Osteoblast (primary cell): ENCODE measurements at places on chromosomes 2 and 18. TPM values are rescaled to one million over a fixed set of nuclear protein-coding genes. Genes with fewer than 3 reads are reported as not detected.

GRCh38 chr2:99851089-99851488, 291.3 kb downstream of the AFF3 start:
- no peak for DNase-seq

DNA sequence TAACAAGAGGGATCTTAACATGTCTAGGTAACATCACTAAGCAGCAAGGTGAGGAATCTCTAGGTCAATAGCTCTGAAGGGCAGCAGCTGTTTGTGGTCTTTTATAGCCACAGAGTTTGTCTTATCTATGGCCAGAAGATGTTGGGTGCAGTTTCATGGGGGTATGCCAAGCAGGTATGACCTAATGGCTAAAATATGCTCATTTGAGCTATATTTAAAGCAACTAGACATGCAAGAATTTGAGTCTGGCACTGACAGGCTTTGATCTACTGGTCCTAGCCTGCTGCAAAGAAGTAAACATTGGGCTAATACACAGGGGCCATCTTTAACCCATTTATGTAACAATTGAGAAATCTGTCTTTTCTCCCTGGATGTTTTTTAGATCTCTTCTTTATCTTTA, 13.9 kb upstream of the UGP2 start:
- DNase-seq, result no peak

DNA sequence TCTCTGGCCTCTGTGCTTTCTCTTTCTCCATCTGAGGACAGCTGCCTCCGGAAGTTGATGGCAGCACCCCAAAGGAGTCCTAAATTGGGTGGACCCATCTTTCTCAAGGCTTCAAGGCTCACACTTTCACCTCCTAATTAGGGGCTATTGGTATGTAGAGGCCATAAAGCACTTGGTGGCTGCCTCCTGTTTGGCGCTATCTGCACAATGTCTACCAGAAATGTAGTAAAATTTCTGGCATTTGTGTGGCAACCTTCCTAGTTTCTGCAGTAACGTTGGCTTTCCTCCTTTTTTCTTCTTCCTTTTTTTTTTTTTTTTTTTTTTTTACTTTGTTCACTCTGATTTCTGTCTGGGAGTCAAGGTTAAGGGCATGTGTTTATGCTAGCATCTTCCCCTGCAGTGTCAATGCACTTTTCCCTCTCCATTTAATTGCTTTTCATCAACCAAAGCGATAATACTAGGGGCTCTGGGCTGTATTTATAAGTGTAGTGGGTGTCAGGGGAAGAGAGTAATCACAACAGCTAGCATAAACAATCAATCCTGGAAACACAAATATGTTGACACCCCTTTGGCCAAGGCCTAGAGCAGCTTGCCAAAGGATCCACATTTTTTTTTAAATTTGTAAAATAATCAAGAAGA, 86.0 kb downstream of the TACR1 start:
- DNase-seq, result no peak

DNA sequence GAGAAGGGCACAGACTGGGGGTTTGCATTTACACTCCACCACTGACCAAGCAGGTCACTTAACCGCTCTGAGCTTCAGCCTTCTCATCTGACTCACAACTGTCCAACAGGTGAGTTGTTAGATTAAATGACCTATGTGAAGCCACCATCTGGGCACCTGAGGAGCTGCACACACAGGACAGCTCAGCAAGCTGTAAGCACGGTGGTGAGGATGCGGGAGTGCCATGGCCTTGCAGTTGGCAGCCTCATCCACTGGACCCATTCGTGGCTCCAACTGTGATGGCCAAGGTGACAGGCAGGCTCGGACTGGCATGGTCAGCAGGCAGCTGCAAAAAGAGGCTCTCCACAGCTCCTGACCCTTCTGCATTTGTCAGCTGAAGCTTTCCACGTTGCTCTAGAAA, 23.3 kb upstream of the AMMECR1L start:
- DNase-seq, result no peak

DNA sequence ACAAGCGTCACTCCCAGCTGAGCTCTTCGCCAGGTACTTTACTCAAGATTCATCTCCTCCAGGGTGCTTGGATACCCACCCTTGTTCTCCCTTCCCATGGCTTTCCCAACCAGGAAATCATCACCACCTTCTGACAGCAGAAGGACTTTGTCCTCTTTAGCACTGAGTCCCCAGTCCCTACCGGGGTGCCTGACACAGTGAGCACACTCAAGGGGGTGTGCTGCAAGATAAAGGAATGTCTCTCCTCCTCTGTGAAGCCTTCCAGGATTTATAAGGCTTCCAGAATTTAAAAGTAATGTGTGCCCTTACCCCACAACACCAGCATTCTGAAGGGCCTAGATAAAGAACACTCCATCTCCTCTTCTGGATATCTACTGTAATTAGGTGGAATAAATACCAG, 39.6 kb downstream of the ACVR1 start:
- no peak for DNase-seq

GRCh38 chr2:217652761-217653639, 349.8 kb downstream of the TNS1 start:
- DNase-seq, result peak; percentile 83

- DNase-seq, result no peak
These were observed 39.2 kb upstream of the PNPT1 start for GRCh38 chr2:55732854-55733253.

DNA sequence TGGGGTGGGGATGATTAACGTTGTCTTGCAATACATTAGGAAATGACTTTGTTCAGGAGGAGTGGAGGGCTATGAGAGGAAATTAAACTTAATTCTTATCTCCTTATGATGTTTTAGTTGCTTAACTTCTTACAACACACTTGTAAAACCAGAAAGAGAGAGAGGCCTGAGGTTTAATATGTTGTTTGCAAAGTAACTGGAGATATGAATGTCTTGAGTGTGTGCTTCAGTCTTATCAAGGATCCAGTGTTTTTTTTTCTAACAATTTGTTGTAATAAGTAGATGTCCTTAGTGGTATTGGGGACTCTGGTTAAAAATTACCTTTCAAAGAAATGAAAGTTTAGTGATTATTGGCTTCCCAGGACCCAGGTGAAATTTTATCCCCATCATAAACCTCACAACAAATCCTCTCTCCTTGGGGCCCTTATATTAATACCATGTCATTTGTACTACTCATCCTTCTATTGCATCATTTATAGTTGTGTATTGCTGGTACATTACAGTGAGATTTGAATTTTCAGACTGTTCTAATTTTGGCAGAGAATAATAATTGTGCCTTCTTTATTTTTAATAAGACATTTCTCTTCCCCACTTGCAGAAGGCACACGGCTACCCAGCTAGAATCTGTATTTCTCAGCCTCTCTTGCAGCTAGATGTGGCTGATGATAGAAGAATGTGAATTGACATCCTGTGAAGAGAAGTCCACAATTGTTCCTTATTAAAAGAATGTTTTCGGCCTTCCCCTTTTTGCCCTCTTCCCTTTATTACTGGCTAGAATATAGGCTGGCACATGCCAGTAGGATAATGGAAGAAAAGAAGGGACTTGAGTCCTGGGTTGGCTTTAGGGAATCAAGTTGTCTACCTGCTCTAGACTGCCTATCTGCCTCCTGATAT, 91.9 kb upstream of the CXCR4 start:
- DNase-seq, result no peak

DNA sequence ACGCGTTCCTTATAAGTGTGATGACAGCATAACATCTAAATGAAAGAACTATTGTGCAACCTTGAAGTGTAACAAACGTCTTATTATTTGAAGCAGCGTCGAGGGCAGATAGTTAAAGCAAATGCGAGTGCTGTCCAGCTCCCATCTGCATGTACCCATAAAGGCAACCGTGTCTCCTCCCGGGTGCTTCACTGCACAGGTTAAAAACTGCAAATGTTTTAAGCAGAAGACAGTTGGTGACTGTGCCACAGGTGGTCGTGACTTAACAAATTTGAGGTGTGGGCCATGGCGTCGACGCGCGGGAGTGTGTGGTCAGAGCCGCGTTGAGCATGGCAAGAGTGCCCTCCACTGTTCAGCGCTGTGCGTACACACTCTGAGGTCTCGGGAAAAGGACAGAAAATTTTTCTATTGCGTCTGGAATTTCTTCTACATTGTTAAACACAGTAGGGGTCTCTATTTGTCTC, 6.4 kb downstream of the SALL3 start:
- peak; percentile 48 for DNase-seq

DNA sequence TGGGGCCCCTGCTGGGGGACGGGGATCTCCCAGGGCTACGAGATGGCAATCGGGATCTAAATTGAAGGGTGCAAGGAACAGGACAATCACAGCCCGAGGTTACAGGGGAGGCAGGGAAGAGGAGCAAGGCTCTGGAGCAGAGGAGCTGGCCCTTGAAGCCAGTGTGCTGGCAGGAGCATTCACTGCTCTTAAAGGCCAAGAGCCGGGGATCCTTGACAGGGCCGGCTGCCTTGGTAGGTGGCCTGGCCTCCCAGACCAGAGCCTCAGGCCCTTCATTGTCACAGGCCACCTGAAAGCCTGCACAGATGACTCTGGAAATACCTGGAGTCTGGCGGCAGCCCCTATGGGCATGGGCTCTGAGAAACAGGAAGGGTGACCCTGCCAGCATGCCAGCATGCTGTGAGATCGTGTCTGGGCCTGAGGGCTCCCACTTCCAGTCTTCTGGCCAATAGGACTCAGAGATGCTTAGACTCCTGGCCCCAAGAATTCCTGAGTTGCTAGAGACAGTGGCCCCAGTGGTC, 38.7 kb downstream of the PDIA6 start:
- DNase-seq, result peak; percentile 87

GRCh38 chr2:66526180-66526579, 91.3 kb downstream of the MEIS1 start:
- DNase-seq, result no peak

- no peak for DNase-seq
These were observed 314.5 kb upstream of the CHAC2 start for GRCh38 chr2:53452957-53453748.

DNA sequence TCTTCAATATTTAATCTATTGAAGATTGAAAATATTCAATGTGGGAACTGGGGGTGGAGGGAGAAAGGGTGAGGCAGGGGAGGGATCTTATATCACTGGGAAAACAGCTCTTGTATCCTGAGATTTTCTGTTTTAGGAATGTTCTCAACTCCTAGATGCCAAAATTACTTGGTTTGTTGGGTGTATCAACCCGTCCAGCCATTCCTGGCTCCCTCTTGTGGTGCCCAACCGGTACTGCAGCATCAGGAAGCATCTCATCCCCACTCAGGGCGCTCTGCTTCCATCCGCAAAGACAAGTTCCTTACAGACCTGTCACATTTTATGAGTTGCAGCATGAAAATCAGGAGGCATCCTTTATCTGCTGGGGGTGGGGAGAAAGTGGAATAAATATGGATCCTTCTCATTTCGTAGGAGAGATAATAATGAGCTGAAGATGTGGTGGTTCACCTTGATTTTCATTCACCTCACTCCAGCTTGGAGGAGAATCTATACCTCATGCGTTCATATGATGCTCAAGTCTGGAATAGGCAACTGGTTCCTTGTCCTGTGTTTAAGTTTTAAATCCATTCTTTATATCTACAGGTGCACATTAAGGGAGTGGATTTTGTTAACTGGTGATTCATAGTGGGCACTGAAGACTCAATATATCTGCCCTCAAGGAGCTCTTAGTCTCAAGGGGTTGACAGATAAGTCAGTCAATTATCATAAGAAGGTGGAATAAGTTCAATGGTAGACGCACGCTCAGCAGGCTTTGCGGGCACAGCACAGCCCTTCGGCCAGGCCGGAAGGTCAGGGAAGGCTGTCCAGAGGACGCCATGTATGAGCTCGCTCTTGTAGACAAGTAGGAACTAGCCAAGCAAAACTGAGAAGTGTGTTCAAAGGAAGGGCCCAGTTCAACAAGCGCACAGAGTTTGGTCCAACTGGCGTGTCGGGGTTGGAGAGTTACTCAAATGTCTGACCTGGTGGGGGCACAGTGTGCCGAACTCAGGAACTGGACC, 127.3 kb downstream of the RNF144A start:
- no peak for DNase-seq

DNA sequence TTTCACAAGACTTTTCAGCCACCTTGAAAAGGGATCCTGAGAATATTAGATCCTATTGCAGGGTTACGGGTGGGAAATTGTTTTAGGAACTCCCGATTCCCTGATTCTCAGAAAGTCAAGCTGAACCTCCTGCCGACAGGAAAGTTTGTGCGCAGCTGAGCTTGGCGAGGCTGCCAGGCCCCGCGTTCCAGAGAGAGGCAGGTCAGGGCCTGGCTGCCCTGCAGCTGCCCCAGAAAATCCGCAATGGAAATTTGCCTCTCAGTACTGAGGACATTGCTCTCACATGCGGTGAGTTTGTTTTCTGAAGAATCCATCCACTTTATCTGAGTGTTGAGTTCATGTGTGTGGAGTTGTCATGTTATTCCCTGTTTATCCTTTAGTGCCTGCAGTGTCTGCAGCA, 144.2 kb downstream of the RTP5 start:
- DNase-seq, result no peak

DNA sequence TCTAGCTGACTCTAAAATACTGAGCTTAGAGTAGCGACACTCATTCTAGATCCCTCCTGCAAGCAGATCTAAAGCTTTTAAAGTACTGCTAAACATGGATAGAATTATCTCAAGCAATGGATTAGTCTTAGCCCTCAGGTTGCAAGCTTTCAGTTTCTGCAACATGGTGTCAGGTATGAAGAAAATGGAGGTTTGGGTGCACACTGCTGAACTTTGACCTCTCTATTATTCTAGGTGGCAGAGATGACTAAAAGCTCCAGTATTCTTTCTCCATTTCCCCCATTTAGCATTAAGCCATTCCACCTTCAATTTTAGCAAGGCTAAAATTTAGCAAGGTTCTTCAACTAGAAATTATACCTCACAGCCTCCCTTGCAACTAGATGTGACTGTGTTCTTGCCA, 117.0 kb downstream of the CACNB4 start:
- DNase-seq, result no peak

GRCh38 chr2:85537600-85538506, 1.1 kb upstream of the MAT2A start:
- DNase-seq, result peak; percentile 86

DNA sequence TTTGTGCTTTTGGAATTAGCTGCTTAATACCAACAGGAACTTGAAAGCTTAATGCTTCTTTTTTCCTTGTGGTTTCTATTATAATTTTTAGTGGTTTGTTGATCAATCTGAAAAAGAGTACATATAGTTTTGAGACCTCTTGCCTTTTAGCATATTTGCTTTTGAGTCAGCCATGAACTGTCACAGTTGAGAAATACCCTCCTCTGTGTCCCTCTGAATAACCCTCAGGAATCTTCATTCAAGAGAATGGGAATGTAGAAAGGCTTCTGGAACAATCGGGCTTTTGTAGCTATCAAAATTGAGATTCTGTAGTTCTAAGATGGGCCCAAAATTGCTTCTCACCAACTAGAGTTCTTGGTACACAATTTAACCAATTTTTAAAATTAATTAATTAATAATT, 451.1 kb upstream of the TRIB2 start:
- no peak for DNase-seq

GRCh38 chr2:203787979-203788378, 79.6 kb upstream of the CTLA4 start:
- no peak for DNase-seq

- DNase-seq, result no peak
These were observed 109.6 kb upstream of the EML6 start for GRCh38 chr2:54613794-54614257.

- DNase-seq, result peak; percentile 81
These were observed 143.5 kb downstream of the CELF4 start for GRCh38 chr18:37422116-37422515.

GRCh38 chr18:65214456-65214855, 536.4 kb upstream of the CDH7 start:
- no peak for DNase-seq

- DNase-seq, result peak; percentile 86
These were observed 43.3 kb downstream of the FER1L5 start for GRCh38 chr2:96685577-96686459.

Gene MC2R
- not detected in 2 replicates for total RNA-seq

Gene SLC30A3
- total RNA-seq, result under 0.01 and 0.88 TPM in 2 replicates

Gene ACTG2
- total RNA-seq, result 0.72 TPM in 1 of 2 replicates, not detected in the other

Gene NTSR2
- total RNA-seq, result not detected in 2 replicates

Gene HOXD10
- not detected in 2 replicates for total RNA-seq

Gene ELOA2
- not detected in 2 replicates for total RNA-seq

Gene UBR3
- total RNA-seq, result 42.7 and 50.1 TPM in 2 replicates

Gene MYO7B
- under 0.01 TPM in 2 replicates for total RNA-seq
